Retina (tissue), 1 donor: ENCODE measurements at places on chromosomes 1 and 21.

DNA sequence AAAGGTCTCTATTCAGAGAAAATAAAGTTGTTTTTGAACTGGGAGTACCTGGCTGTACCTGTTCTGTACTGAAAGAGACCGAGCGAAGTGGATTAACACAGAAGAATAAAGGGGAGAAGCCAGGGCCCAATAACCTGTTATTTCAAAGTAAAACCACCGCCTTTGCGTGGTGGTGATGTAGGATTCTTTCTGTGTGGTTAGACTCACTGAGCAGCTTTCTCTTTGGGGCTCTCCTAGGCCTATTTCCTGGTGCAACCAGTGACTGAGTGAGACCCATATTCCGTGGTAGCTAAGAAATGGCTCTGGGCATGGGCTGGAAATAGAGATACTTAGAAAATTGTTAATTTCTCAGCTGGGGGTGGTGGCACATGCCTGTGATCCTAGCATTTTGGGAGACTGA, 99.9 kb downstream of the XCL2 start:
- no peak for DNase-seq

DNA sequence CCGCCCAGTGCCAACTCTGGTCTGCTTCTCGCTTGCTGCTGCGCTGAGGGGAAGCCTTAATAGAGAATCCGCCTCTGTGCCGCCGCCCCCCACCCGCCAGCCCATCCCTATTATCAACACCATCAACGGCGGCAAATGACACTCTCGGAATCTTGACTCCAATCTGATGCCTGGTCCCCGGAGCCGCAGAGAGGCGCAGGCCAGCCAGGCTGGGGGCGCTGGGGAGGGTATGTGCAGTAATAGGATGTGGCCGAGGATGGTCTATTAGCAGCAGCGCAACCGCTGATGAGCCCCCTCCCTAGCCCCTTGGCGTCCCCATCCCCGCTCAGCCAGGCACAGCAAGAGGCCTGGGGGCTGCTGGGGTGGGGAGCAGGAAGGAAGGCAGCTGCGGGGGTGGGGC, 15.1 kb upstream of the DMBX1 start:
- DNase-seq = no peak

GRCh38 chr1:87328272-87329050, at the start of gene LMO4:
LMO4 (plus strand) TSS chr1:87328880; CDS start chr1:87332016, 3,136 bp downstream.
- peak; percentile 96 for DNase-seq

DNA sequence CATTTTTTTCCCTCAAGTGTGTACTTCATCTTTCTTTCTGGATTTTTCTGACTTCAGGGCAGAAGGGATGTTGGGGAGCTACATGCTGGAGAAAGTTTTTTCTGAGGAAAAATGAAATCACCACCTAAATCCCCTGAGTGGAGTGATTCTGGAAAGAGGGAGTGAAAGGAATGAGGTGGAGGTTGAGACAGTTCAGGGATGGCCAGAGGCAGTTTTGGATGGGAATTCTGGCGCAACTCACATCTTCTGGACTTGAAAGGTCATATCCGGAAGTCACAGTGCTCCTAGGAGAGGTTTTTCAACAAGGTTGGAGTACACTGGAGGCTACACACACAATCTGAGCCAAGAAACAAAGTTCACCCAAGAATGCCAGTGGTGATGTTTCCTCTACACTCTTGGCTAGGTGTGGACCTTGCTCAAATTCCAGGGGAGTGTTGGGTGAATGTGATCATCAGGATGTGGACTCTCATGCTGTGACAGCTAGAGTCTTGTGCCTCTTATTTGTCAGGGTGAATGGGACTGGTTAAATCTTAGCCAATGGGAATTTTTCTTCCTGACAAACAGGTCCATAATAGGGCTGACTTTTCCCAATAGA, 161.5 kb downstream of the HLX start:
- no peak for DNase-seq

DNA sequence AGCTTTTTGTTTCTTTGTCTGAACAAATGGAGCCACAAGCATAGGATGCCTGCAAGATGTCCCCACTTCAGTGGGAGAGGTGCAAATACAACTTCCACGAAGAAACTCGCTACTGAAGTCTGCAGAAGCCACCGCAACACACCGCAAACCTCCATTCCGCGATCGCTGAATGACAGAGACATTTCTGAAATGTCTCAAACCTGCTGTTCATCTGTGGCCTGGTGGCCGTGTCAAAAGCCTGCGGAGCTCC, 1.0 kb downstream of the TP53BP2 start:
- DNase-seq = no peak
